ENCODE measurements at places on chromosomes 3 and 15.

GRCh38 chr3:9826815-9827573 lies 16.8 kb downstream of the RPUSD3 start:
- no peak for DNase-seq

DNA sequence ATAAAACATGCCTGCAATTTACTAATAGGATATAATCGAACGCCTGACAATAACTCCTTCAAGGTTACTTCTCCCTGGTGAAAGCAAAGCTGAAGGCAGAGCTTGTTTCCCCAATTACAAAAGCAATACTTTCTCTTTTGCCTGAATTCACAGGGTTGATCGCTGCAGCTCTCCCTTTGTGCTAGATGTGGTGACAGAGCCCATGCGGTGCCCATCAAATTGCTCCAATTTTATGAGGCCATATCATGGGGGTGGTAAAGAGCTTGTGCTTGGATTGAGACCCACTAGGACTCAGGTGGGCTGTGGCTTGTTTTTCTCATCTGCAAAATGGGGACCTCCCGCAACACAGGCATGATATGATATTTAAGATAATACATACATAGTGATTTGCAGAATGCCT lies 143.4 kb downstream of the GREM1 start:
- no peak for DNase-seq

- DNase-seq: no peak
These were observed 599.0 kb downstream of the MAGI1 start for GRCh38 chr3:65439641-65440284.

DNA sequence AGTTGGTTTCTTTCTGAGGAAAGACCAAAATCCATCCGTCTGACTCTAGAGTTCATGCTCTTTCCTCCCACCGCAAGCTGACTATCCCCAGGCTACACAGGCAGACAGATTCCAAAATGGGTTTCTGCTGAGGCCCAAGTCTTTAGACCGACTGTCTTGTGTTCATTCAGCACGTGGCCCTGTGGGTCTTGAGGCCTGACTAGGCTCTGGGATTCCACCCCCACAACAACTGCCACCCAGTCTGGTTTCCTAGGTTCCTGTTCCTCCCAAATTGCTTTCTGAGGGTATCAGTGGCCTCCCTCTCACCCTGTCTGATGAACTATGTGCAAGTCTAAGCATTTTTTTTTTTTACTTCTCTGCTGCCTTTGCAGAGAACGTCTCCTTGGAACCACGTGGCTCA lies 67.7 kb downstream of the CYP19A1 start:
- DNase-seq: no peak

DNA sequence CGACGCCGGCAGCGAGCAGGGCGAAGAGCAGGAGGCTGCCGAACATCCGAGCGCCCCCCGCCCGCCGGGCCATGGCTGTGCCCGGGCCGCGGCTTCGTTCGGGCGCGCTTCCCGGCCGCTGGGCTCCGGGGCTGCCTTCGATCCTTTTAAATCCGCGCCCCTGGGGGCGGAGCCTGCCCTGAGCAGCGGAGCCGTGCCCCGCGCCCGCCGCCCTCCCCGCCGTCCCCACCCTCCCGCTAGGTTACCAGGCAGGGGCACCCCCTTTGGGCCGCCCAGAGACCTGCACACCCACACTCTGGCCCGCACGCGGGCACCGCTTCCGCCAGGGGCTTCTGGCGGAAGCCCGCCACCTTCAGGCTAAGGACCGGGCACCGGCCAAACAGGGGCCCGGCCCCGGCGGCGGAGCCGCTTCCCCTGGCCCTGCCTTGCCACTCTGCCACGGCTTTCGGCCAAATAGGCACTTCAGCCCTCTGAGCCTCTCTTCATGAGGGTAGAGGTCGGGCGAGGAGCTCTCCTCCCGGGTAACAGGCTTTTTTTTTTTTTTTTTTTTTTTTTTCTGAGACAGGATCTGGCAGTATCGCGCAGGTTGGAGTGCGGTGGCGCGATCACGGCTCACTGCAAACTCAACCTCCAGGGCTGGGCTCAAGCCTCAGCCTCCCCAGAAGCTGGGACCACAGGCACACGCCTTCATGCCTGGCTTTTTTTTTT lies at the start of gene NMB:
Gene NMB (minus strand): TSS at position 120 of the 708 bp plus-strand sequence. CDS start 47 bp downstream, at position 73.
- peak; percentile 23 for DNase-seq

DNA sequence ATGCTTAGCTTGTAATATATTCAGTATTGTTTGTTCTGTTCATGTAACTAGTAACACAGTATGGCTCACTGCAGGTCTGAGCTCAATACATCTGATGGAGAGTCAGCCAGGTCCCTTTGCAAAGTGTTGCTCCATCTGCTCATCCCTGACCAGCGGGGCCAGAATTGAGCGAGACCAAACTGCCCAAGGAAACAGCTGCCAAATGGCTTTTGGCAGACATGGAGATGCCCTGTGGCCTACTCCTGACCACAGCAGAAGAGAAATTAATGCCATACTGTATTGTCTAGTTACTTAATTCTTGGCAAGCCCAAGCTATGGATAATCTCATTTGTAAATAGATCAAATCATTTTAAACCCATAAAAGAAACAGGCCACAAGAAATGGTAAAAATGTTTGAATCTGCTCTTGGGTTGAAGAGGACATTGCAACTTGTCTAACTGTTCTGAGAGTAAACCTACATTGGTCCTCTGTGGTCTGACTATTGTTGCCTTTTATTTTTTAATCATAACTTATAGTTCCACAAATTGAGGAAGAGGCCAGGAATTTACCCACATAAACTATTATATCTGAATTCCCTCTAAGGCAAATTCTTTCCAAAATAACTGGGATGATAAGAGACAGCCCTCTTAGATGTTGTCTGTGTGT lies 209.5 kb downstream of the EBLN2 start:
- DNase-seq: no peak

GRCh38 chr3:107024551-107025026 lies 352.6 kb upstream of the CCDC54 start:
- DNase-seq: no peak

- DNase-seq: no peak
These were observed 157.0 kb downstream of the RYR3 start for GRCh38 chr15:33467816-33468163.

GRCh38 chr3:161222662-161223061 lies 1.6 kb downstream of the NMD3 start:
- DNase-seq: no peak

DNA sequence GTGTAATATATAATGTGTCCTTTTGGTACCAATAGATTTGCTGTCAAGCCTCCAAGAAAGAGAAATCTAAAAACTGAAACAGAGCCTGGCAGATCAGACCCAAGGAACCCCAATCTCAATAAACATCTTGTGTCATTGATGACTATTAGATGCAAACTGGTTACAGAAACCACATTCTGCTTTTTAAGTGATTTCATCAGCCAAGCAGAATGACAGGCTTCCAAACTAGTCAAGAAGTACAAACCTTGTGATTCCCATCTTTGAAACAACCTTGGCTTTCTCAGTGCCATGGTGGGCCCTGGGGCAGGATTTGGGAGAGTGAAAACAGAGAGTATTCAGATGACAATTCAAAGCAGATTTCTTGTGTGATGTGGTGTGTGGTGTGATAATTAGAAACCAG lies 45.6 kb upstream of the STRIT1 start:
- no peak for DNase-seq

- DNase-seq: no peak
These were observed 290.4 kb upstream of the C2CD4B start for GRCh38 chr15:62455441-62455921.

DNA sequence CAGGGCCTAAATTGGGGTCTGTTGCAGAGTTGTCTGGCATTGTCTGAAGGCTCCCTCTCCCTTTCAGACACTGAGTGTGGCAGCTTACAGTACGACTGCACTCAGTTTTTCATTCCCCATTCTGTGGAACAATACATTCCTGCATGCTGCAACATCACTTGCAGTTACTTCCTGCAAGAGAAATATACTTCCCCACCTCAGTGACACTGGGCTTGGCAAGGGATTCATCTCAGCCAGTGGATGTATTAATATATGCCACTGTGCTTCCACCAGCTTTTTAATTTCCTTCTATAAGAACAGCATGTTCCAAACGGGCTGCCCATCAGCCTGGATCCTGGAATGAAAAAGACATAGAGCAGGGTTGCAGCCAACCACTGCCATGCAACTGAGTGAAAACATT lies 23.1 kb downstream of the B3GALNT1 start:
- no peak for DNase-seq

GRCh38 chr3:62238003-62238402 lies 135.3 kb downstream of the FEZF2 start:
- DNase-seq: no peak

GRCh38 chr3:67715971-67716370 lies 61.6 kb upstream of the SUCLG2 start:
- no peak for DNase-seq

- no peak for DNase-seq
These were observed 72.2 kb upstream of the EPHB3 start for GRCh38 chr3:184489268-184489841.

- DNase-seq: no peak
These were observed 622.7 kb downstream of the ZPLD1 start for GRCh38 chr3:103057487-103057886.

GRCh38 chr15:39685999-39686613 lies 96.5 kb downstream of the FSIP1 start:
- DNase-seq: no peak

DNA sequence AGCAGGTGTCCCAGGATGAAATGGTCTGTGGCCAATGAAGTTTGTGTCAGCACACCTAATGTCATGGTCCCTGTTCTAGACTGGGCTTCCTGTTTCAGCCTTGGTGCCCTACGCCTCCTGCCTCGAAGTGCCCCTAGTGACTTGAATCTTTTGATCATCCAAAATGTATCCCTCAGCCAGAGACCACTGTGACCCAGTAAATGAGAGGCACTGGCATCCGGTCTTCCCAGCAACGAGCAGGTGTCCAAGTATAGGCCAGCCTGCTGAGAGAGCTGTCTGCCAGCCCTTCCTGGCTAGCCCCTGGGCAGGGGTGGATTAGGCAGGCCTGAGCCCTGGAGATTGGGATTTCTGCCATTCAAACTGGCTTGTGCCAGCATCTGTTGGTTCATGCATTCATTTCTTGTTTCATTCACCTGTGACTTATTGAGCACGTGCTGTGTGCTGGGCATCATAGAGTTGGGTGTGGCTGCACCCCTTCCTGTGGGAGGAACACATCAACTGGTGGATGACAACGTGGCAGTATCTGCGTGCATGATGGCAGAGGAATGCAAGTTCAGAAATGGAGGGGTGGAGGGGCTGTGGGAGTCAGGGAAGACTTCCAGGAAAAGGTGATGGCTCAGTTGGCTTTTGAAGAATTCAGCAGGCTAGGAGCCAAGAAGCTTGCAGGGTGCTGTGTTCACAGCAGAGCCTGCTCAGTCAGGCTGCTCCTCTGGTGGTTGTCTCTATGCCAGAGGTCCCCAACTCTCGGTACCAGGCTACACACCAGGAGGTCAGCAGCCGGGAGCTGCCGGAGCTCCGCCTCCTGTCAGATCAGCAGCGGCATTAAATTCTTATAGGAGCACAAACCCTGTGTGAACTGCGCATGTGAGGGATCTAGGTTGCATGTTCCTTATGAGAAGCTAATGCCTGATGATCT lies 21.6 kb downstream of the ESYT3 start:
- no peak for DNase-seq

DNA sequence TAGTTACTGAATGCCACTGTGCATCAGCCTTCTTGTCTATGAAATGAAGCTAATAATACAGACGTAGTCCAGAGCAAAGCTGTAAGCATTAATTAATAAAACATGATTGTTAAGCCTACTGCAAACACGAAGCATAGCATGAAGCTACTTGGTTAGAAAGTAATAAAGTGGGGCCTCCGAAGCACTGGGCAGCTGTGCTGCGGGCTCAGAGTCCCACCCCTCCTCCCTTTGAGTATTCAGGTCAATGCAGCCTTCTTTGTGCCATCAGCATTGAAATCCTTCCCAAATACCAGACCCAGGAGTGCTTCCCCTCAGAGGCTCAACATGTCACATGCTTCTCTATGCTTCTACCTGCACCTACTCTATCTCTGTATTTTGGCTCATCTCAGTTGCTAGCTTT lies 1112.6 kb downstream of the IGSF11 start:
- no peak for DNase-seq

- DNase-seq: no peak
These were observed 35.5 kb downstream of the ZBTB20 start for GRCh38 chr3:115111632-115112031.

- no peak for DNase-seq
These were observed 58.1 kb downstream of the TGFBR2 start for GRCh38 chr3:30664459-30664858.
